ENCODE measurements at places on chromosomes 3 and 15.

DNA sequence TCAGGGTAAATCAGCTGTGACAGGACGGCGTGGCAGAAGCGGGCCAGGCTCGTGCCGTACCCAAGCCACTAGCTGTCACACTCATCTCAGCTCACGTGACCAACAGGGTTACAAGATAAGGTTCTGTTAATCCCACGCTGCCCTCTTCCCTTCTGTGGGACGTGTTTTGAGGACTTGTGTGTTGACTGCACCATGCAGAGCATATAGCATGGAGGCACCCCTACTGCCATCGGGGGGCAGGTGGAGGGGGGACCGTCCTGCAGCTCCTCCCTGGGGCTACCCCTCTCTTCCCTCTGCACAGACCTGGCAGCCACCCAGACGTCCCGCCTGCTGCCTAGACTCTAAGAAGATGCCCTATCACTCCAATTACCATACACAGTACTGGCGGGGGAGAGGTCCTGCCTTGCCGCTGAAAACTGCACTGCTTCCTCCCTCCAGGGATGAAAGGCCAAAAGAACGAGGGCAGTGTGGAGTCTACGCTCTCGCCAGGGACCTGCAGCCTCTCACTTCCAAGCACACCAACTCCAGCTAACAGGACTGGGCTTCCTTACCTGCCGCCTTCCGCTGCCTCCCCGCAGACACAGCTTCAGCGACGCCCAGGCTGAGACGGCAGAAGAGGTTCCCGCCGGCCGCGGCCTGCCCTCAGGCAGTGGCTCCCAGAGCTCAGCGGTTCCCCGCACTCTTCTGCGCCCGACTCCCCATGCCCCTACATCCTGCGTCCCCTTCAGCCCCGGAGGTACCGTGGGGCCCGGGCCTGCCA, at the start of gene TNK2:
Gene TNK2, minus strand, starts transcription at position 618 of the 760 bp plus-strand sequence. CDS start 19,963 bp downstream, outside the sequence.
- DNase-seq, result no peak

- DNase-seq, result no peak
Measured at GRCh38 chr15:97706059-97706458, 254.4 kb upstream of the ARRDC4 start.

GRCh38 chr3:104735691-104736090, 631.0 kb upstream of the ALCAM start:
- DNase-seq, result no peak

DNA sequence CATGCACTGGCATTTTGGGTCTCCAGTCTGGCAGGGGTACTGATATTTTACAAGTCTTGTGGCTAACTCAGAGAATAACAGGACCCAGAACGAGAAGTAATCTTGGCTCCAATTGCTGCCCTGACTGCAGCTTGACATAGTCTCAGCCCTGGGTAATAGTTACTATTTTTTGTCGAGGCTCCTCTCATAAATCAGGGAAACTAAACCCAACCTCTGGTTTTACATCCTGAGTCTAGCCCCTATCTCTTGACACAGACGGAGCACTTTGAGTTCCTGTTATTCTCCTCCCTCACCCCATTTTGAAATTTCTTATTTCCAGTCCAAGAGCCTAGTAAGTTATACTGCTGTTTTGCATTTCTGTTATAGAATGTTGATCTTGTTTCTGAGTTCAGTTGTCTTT, 276.1 kb upstream of the GOLIM4 start:
- no peak for DNase-seq

- DNase-seq, result no peak
Measured at GRCh38 chr3:183532620-183533411, 22.7 kb downstream of the KLHL6 start.

GRCh38 chr3:192825657-192826200, 91.9 kb downstream of the MB21D2 start:
- no peak for DNase-seq

GRCh38 chr15:70327856-70328678, 230.3 kb upstream of the TLE3 start:
- peak; percentile 93 for DNase-seq

DNA sequence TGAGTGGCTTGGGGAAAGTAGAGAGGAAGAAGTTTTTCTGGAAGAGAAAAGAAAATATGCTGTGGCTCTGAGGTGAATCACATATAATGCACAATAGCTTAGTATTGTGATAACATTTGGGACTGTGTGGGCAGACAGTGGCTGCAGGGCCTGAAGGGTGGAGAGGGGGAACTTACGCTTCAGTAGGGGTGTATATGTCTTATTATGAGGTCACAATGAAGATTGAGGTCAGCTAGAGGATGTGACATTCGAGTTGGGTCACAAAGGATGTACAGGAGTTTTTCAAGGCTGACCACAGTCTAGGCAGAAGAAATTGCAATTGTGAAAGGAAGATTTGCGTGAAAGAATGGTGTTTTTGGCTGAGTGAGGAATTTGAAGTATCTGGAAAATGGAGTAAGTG, 414.8 kb downstream of the LPP start:
- no peak for DNase-seq

GRCh38 chr3:137121704-137122314, 164.0 kb downstream of the IL20RB start:
- peak; percentile 5 for DNase-seq

- no peak for DNase-seq
Measured at GRCh38 chr3:105170423-105170822, 196.3 kb upstream of the ALCAM start.

- DNase-seq, result no peak
Measured at GRCh38 chr15:100373120-100373896, 31.5 kb upstream of the ADAMTS17 start.

DNA sequence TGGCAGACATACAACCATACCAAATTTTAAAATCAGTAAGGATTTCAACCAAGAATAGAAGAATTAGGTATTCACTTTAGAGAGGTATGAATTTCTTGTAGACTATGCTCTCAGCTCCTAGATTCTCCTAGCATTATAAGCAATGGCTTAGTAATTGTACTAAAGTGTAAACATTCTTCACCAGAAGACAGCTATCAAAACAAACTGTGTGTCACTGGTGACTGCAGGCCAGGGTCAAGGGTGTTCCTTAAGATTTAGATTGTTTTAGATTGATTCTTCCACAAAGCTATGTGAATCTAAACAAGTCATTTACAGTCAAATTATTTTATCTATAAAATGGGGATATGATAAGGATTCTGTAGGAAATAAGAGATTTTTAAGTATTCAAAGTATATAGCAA, 23.1 kb upstream of the GP5 start:
- DNase-seq, result no peak

- DNase-seq, result no peak
Measured at GRCh38 chr3:52194485-52195290, 3.3 kb upstream of the ALAS1 start.

DNA sequence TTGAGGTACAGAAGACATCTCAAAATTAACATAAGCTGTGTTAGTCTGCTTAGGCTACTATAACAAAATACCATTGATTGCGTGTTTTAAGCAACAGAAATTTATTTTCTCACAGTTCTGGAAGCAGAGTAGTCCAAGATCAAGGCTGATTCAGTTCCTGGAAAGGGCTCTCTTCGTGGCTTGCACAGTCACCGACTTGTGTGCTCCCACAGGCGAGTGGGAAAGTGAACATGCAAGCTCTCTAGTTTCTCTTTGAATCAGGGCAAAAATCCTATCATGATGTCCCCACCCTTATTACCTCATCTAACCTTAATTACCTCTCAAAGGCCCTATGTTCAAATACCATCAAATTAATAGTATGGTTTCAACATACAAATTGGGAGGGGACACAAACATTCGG, 505.9 kb downstream of the ZIC1 start:
- peak; percentile 34 for DNase-seq

DNA sequence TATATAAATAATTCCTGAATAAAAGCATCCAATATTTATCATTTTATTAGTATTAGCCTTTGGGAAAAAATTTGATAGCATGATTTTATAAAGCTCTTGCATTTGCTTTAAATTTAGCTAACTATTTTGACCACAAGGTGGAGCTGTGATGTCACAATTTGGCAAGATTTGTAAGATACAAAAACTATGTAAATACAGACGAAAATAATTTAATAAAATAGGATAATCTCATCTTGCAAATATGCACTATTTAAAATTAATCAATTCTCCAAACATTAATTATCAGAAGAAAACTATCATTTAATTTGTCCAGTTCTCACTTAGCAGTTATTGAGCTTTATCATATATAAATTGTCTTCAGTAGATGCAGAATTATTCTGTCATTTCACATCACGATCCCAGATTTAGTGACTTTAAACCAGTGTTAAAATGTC, 95.4 kb downstream of the PLOD2 start:
- peak; percentile 81 for DNase-seq

- no peak for DNase-seq
Measured at GRCh38 chr3:10376353-10376752, 55.4 kb upstream of the SEC13 start.

DNA sequence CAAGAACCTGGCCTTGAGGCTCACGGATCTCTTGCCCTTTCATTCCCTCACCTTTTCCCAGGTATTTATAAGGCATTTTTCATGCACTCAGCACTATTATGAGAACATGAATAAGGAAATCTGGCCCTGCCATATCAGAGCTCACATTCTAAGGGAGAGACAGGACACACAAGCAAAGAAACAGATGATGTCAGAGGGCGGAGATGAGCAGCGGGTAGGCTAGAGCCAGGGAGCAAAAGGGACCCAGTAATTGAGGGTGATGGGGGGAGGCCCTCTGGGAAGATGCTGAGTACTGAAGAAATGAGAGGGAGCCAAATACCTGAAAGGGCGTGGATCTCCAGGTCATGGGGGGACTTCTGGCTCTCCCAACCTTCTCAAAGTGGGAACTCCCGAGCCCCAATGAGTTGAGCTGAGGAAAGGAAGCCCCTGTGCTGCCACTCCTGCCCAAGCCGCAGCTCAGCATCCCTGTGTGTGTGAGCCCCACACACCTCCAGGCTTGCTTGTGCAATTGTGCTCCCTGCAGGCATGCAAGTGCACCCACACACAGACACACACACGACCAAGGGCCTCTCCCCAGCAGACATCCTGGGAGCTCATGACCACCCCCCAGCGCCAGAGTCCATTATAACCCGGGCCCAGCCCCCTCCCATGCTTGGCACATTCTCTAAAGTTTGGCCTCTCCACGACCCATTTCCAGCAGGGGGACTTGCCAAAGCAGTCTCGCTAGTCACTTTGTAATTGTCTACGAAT, 81.4 kb upstream of the PXYLP1 start:
- no peak for DNase-seq

DNA sequence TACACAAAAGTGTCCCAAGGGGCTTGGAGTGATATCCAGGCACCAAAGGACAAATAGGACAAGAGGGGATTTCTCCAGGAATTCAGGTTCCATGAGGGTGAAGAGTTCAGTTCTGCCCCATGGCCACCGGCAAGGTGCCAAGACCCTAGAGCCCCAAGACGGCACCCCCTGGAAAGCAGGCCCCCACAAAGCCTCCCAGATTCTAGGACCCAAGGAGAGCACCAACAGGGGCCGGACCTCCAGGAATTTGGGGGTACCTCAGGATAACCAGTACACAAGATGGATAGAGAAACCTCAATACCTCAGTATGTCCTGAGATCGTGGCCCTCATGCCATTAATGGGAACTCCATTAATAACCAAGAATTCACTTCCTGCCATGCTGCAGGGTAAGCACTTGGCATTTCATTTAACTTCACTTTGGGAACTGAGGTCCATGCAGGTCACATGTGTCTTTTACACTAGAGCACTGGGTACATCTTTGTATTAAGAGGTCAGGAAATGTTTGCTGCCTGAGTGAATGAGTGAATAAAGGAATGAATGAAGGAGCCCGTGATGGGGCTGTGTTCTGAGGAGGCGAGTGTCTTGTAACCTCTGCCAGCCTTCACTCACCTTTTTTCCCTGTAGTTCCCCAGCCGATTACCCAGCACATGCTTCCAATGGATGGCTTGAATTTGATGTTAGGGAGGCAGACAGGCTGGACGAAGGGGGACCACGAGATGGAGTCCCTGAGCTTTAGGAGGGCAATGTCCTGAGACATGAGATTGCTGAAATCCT, 15.5 kb upstream of the PRSS50 start:
- no peak for DNase-seq

GRCh38 chr3:79361748-79362378, 405.9 kb downstream of the ROBO1 start:
- DNase-seq, result peak; percentile 41

GRCh38 chr15:59997070-59997701, 6.9 kb upstream of the FOXB1 start:
- no peak for DNase-seq

GRCh38 chr3:133881939-133882825, 13.5 kb downstream of the RAB6B start:
- DNase-seq, result no peak

GRCh38 chr3:10901296-10901945, 85.4 kb downstream of the SLC6A11 start:
- no peak for DNase-seq

DNA sequence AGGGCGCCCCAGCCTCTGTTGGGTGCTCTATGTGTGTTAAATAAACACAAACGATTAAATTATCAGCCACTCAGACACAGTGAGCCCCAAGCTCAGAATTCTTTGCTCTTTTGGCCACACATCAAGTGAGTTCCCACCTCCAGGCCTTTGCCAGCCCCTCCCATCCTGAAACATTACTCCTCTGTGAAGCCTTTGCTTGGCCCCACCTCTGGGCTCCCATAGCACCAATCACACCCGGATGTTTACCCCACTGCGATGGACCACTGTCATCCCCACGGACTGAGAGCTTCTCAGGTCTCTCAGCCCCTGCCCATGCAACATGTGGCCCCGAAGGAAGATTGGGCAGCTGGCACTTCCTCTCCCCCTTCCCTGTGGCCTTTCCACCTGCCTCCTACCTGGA, 85.1 kb downstream of the NUP210 start:
- no peak for DNase-seq

- no peak for DNase-seq
Measured at GRCh38 chr15:73716417-73716816, 32.2 kb downstream of the CD276 start.

GRCh38 chr3:184805351-184806038, 6.5 kb upstream of the VPS8 start:
- DNase-seq, result no peak

- no peak for DNase-seq
Measured at GRCh38 chr3:57064001-57064400, 3.5 kb downstream of the SPATA12 start.

DNA sequence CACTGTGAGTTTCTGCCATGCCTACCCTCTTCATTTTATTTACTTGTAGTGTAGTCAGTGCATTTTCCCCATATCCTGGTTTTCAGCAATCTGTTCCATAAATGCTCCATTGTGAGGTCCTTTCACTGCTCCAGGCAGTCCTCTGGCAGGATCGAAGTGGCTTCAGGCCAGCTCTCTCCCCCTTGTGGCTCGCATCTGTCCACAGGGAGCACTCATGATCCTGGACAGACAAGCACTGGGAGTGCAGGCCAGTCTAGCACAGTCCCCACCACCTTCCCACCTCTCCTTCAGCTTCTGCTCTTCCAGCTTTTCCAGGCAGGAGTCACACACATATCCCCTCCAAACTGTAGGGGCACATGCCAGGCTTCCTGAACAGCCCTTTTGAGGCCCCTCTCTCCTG, 173.6 kb downstream of the PPM1L start:
- no peak for DNase-seq

DNA sequence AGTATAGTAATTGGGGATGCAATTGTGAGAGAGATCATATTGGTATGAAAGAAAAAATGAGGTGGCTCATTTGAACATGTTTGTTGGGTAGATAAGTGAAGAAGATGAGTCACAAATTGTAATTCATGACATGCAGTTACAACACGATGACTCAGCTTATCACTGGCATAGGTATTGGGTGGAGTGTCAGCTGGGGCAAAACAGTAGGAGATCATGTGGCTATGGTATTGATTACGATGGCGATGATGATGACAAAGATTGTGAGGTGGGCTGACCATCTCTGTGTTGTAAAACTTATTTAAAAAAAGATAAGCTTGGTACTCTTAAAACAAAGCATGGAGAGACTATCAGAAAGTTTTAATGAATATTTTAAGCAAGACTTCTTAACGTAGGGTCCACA, 11.6 kb upstream of the DPH6 start:
- DNase-seq, result no peak

GRCh38 chr3:36846406-36846805, 82.1 kb upstream of the DCLK3 start:
- DNase-seq, result no peak

Measured in astrocyte of the cerebellum (primary cell).